GM18507 (cell line): ENCODE measurements at places on chromosomes 6 and 20.

GRCh38 chr6:112357791-112358190, 10.7 kb downstream of the RFPL4B start:
- DNase-seq, result no peak

DNA sequence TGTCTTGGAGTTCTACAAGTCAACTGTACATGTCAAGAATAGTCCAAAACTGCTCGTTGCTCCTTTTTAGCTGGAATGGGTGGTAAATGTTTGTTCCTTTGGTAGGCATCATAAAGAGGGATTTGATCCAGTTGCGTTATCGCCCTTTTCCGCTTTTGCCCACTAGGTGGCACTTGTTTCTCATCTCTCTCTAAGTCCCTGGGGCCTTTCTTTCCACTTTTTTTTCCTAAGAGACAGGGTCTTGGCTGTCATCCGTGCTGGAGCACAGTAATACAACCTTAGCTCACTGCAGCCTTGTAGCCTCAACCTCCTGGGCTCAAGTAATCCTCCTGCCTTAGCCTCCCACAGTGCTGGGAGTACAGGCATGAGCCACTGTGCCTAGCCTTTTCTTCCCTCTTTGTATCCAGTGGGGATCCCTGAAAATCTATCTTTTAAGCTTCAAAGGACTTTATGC, 20.7 kb downstream of the GTPBP2 start:
- DNase-seq, result no peak

GRCh38 chr6:104623052-104623690, 236.5 kb downstream of the HACE1 start:
- no peak for DNase-seq

- no peak for DNase-seq
These were observed 396.1 kb downstream of the PLCB1 start for GRCh38 chr20:8527998-8528723.

DNA sequence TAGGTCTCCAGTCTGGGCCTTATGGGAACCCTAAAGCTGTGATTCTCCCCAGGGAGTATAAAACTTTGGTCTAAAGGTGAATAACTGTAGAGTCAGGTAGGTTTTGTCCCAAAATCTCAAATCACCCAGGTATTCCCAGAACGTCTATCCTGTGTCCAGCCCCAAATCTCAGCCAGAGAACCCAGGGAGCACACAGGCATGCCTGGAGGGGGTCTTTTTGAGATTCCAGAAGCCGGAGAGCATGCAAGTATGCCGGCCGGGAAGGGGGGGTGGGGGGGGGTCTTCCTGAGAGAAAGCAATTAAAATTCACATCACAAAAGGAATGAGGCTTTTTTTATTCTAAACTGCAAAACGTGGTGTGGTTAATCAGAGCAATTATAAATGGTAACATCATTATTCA, 210.0 kb downstream of the PTPRT start:
- no peak for DNase-seq

- DNase-seq, result no peak
These were observed 175.6 kb upstream of the MYLIP start for GRCh38 chr6:15953152-15953880.

DNA sequence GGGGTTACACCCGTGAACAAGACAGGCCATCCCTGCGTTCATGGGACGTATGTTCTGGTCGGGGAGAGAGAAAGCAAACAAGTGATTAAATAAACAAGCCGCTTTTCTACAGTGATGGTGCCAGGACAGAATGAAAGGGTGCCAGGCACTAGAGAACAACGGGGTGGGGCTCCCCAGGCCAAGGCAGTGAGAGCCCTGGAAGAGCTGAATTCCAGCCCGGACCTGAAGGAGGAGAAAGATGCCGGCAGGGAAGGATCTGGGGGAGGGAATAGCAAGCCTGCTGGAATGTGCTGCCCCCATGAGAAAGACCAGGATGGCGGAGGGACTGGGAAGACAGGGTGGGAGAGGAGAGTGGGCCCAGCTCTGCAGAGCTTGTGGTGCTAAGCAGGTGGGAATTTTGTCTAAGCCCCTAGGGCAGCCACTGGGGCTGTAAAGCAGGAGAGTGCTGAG, 7.5 kb downstream of the SNAI1 start:
- no peak for DNase-seq

DNA sequence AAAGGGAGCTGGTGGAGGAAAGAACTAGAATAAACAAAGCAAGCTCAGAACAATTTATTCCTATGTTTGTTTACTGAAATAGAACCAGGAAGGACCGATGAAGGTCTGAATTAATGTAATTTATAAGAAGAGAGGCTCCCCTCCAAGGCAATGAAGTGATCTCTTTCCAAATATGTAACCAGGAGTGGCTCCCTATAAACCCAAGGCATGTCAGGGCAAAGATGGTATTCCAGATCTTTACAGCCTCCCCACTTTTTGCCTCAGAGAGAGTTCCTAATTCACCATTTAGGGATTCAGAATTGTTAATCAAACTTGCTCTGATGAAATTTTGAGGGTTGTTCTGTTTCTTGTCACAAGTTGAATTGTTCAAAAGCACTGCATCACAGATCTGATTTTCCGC, 88.8 kb downstream of the HDGFL1 start:
- DNase-seq, result no peak

DNA sequence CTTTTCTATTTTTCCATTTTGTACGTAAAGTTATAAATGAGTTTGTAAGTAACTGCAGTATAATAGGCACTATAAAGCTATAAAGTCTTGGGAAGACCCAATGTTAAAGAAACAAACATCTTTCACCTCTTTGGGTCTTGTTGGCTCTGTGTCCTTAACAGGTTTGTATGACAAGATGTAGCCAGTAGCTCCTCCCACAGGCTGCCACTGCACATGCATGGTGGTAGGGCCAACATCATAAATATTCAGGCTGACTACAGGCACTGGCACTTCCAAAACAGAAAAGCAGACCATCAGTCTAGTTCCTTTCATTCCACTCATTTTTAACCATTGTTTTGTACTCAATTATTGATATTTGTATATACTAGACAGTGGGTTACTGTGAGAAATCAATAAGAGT, 59.9 kb downstream of the COL12A1 start:
- no peak for DNase-seq

GRCh38 chr6:46217671-46218131, 46.9 kb upstream of the ENPP5 start:
- peak; percentile 22 for DNase-seq

DNA sequence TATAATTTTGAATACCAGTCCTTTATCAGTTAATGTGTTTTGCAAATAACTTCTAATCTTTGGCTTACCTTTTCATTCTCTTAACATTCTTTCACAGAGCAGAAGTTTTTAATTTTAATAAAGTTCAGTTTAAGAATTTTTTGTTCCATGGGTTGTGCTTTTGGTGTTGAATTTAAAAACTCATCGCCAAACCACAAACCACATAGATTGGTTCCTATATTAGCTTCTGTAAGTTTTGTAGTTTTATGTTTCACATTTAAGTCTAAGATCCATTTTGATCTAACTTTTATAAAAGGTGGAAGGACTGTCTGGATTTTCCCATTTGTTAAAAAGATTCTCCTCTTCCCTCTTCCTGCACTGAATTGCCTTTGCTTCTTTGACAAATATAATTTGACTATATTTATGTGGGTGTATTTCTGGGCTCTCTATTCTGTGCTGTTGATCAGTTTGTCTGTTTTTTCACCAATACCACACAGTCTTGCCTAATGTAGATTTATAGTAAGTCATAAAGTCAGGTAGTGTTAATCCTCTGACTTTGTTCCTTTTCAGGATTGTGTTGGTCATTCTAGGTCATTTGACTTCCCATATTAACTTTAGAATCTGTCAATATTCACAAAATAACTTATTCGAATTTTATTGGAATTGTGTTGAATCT, 17.5 kb upstream of the SDCBP2 start:
- DNase-seq, result no peak

GRCh38 chr6:38997128-38997761, 51.3 kb upstream of the GLP1R start:
- no peak for DNase-seq

GRCh38 chr6:123094795-123095194, 98.8 kb downstream of the CLVS2 start:
- DNase-seq, result no peak

DNA sequence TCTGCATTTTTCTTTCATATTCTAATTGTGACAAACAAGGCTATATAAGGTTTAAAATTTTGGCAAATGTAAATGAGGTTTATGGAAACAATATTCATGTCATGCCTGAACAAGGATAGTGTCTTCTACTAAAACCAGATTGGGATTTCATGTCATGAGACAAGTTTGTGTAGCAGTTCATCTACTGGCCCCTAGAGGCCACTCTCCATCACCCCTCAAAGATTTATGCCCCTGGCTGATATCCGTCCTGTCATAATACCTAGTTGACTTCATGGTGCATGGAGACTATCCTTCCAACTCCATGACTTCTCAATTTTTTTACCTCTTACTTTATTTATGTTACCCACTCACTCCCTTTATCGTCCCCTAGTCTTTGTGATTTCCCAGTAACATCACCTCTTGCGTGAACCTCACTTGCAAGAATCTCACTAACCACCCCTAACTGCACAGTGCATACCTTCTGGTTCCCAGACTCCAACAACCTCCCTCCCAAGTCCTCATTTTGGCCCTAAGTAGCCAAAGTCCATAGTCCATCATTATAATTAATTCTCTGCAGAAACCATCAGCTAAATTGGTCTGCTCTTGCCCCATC, 179.8 kb downstream of the TASP1 start:
- peak; percentile 28 for DNase-seq

DNA sequence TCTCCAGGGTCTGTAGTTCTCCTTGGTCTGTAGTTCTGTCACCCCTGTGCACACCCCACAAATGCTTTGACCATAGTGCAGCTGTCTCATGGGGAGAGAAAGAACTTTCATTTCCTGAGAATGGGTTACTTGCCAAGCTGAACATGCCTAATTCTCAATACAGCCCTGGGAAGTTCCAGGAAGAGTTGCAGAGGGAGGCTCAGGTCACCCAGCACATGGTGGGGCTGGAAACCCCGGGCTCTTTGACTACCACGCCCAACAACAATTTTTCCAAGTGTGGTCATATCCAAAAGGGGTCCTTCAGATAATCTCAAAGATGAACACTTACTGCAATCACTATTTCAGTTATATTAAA, 2.2 kb upstream of the PTPRA start:
- DNase-seq, result no peak

DNA sequence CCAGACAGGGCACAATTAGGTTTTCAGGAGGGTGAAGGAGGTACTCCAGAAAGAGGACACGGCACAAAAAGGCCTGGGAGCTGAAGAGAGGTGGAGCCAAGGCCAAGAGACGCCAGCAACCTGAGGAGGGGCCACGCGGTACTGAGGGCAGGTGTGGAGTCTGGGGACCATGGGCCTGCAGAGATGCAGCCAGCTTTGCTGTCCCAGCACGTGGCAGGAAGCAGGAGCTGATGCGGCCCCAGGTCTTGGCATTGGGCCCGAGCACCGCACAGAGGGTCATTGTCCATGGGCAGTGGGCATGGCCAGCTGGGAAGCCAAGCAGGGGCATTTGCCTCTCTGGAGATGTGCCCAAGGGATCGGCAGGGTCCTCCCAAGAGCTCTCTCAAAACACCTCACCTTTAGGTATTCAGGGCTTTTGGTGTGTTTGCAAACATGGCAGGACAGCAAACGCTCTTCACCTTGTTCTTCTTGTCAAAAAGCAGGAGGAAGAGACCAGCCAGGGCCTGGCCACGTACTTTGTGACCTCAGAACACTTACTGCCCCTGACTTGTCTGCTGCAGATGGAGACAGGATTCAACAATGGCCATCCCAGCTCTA, 1.4 kb upstream of the BPIFB1 start:
- no peak for DNase-seq

- no peak for DNase-seq
These were observed 43.6 kb upstream of the SMLR1 start for GRCh38 chr6:130783416-130784107.

GRCh38 chr20:10511509-10512251, 76.6 kb downstream of the SLX4IP start:
- DNase-seq, result peak; percentile 65

DNA sequence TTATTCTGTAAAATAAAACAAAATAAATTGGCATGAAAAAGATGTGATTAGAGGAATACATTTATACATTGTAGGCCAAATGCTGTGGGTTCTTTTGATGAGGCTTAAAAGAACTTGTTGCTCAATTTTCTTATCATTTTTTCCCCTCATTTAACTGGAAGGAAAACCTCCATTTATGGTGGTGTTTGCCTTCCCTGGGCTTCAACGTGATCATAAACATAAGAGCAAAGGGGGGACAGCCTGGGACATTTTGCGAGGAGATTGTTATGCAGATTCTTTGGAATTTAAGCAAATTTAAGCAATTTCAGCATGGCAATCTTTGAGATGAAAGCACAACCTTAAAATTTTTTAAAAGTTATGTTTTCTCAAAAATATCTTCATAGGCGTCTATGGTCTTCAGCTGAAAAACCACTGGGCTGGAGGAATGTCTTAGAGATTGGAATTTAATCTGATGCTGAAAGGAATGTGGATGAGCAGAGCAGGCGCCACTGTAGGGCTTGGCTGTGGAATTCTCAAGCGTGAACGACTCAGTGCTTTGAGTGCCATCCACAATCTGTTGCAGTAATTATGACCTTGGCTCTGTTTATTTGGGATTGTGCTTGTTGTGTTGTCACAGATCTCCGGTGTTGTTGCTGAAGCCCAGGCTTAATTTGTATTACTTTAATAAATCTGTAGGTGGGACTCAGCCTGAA, 149.4 kb upstream of the MLIP start:
- DNase-seq, result no peak

GRCh38 chr6:113363866-113364265, 493.3 kb upstream of the MARCKS start:
- DNase-seq, result no peak

DNA sequence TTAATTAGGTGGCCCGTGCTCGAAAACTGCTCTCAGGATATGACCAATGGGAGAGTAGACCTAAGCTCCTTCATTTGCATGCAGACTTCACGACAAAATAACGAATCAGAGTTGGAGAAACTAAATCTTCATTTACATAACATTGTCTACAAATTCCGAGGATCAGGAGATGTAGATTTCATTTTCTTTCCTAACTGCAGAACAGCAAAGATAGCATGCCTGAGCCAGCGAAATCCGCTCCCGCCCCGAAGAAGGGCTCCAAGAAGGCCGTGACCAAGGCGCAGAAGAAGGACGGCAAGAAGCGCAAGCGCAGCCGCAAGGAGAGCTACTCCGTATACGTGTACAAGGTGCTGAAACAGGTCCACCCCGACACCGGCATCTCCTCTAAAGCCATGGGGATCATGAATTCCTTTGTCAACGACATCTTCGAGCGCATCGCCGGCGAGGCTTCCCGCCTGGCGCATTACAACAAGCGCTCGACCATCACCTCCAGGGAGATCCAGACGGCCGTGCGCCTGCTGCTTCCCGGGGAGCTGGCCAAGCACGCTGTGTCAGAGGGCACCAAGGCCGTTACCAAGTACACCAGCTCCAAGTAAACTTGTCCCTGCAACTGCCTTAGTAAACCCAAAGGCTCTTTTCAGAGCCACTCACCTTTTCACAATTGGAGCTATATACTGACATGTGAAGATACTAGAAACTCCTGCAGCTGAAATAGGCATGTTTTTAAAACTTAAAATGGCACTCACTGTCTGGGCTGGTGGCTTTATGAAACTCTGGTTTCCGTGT, 96.5 kb downstream of the HFE start:
- DNase-seq, result no peak

- DNase-seq, result no peak
These were observed 196.4 kb downstream of the SIM1 start for GRCh38 chr6:100268326-100268725.

- no peak for DNase-seq
These were observed 296.5 kb upstream of the SLC35B3 start for GRCh38 chr6:8731874-8732273.

GRCh38 chr20:37394543-37395409, 48.8 kb downstream of the SRC start:
- DNase-seq, result no peak
